T follicular helper cell (primary cell): ENCODE measurements at places on chromosomes 4 and X.

DNA sequence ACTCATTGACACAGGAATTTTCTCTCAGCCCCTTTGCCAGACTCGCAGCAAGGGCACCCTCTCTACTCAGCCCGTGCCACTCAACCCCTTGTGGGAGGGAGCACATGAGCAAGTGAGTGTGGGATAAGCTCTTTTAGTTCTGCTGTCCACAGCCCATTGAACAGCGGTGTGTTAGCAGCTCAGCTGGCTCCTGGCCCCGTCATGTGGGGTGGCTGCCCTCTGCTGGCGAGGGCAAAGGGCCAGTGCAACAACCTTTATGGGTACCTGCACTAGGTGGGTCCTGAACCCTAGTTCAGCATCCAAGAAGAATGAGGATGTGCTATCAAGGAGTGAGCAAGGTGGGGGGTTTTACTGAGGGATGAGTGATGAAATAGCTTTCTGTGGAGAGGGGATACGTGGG is 85.0 kb upstream of the ZNF81 start:
- DNase-seq: peak; percentile 9

- DNase-seq: no peak
Observed at GRCh38 chrX:13189380-13189779, 130.5 kb downstream of the ATXN3L start.

- DNase-seq: no peak
Observed at GRCh38 chr4:190020790-190021717, 6.0 kb downstream of the FRG2 start.

GRCh38 chr4:138164208-138164607 is 77.9 kb downstream of the SLC7A11 start:
- DNase-seq: no peak

DNA sequence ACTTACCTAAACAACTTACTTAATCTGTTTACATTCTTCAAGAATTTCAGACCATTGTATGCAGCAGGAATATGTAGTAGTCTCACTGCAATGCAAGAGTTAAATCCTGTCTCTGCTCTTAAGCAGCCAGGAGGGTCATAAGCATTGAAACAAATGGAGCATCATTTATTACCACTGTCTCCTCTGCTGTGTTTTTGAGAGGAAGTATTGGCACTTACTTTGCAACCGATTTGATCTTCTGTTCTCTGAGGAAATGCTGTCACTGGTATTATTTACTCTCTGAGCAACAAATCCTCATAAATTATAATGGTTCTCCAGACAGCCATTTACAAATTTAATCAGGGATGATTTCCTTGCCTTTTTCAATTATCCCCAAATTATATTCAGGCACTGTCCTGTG is 1367.1 kb downstream of the STIM2 start:
- DNase-seq: no peak

- DNase-seq: no peak
Observed at GRCh38 chrX:17633546-17633945, 103.7 kb upstream of the SCML1 start.

DNA sequence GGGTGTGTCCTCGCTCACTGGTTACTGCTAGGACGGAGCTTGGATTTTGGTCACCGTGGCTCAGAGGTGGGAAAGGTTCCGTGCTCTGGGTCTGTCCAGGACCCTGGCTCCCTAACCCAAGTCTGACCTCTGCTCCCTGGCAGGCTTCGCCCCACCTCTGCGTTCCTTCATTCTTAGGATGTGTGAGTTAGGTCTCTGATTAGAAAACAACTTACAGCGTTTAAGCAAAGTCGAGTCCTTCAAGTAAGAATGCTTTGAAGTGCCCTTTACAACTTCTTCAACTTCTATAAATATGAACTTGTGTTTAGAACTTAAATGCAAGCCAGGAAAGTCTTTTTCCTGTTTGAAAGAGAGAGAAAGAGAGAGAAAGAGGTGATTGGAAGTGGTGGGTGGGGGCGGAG is 891 bp downstream of the TLR2 start:
- DNase-seq: no peak

GRCh38 chrX:154485150-154486051 is 1.0 kb downstream of the UBL4A start:
- no peak for DNase-seq

GRCh38 chrX:8323356-8323755 is 141.3 kb upstream of the VCX3B start:
- no peak for DNase-seq

DNA sequence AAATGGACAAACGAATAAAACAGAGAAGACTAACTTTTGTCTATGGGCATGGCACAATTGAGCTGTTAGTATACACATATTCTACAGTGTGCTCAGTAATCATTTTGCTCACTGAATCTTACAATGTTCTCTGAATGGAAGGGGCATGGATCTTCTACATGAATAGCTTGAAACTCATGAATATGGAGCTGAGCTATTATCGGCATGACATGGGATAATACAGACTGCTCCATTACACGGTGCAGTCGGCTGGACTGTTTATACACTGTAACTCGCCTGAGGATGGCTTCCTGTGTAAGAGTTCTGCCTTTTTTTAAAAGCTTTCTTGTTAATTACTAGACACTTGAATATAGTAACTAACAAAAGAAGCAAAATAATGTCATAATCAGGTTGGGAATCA is 368.5 kb upstream of the MAD2L1 start:
- no peak for DNase-seq

DNA sequence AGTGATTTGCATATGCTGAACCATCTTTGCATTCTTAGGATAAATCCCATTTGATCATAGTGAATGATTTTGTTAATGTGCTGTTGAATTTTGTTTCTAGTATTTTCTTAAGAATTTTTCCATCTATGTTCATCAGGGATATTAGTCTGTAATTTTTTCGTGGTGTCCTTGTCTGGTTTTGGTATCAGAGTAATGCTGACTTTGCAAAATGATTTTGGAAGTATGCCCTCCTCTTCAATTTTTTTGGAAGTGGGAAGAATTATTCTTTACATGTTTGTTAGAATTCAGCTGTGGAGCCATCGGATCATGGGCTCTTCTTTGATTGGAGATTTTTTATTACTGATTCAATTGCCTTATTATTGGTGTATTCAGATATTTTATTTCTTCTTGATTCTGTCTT is 54.0 kb upstream of the TRO start:
- no peak for DNase-seq

GRCh38 chr4:106816496-106816895 is 219.6 kb downstream of the DKK2 start:
- no peak for DNase-seq

GRCh38 chr4:4782969-4783368 is 76.5 kb upstream of the MSX1 start:
- DNase-seq: no peak

DNA sequence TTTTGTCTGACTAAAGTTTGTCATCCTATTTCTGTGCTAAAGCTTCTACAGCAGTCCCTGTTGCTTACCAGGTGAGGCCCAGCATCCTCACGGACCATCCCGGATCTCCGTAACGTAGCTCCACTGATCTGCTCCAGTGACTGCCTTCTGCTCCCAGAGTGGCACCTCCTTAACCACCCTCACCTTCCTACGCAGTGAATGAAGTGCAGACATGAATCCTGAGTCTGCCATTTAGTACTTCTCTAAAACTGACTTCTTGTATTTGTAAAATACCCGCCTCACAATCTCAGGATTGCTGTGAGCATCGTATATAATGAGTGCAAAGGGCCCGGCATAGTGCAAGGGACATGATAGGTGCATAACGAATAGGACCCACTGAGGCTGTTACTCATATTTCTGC is 27.7 kb upstream of the ACSL1 start:
- no peak for DNase-seq

DNA sequence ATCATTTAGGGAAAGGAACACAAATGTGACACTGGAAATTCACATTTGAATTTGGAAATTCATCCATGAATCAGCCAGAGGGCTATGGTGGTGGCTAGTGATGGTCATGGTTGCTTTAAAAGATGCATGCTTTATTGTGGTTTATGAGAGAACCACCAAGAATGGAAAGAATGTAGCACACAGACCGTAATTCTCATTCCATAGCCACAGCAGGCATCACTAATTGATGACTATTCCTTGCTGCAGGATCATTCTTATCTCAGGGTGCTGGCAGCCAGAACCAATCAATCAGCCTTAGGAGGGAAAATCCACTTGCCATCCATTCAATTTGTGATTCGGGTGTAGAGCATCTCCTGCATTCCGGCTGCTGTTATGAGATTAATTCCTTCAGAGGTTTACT is 115.6 kb downstream of the DHRSX start:
- no peak for DNase-seq

DNA sequence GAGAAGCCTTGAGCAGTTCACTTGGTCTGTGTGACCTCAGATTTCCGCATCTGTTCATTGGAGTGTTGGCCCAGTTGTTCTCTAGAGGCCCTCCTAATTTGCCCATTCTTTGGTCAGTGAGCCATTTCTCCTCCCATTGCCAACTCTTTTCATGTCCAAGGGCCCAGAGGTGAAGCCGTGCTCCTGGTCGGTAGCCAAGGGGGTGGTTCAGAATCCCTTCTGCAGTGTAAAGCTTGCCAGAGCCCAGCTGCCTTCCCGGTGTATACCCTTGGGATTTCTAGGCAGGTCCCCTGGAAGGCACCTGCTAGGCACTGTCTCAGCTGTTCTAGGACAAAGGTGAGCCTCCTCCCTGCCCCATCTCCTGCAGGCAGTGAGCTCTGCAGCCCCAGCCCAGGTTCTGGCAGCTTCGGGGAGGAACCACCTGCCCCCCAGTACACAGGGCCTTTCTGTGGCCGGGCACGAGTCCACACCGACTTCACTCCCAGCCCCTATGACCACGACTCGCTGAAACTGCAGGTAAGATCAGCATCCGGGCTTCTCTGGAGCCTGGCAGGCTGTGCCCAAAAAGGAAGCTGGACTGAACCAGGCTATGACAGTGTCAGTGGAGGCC is 12.3 kb downstream of the SASH3 start:
- no peak for DNase-seq

DNA sequence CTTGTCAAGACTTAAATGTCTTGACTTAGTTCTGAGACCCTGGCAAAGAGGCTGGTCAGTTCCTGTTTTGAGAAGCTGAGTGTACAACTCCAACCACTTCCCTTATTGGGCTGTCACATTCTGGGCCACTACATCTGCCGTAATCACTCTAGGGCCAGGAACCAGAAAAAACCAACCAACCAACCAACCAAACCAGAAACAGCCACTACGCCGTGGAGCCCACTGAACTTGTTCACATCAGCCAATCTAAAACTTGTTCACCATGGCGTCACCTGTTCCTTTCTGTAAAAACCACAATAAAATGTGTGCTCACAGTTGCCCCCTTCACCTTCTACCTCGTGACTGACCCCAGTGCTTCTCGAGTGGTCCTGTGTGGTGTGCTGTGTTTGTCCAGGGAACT is 107.3 kb downstream of the JADE1 start:
- DNase-seq: no peak

DNA sequence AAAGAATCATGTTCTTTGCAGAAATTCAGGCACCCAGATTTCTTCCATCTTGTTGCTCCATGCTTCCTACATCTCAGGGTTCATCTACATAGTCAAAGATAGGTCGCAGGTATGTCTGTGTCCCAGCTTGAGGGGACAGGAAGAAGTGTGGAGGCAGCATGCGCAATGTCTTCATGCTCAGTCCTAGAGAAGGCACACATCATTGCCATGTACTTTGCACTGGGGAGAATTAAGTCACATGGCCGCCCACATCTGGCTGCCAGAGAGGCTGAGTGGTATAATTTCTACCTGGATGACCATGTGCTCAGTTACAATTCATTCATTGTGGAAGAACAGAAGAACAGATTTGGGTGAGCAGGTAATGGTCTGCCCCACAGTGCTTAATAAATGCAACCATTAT is 54.1 kb downstream of the GAB1 start:
- no peak for DNase-seq

- DNase-seq: no peak
Observed at GRCh38 chr4:14410516-14410915, 591.8 kb upstream of the CPEB2 start.

DNA sequence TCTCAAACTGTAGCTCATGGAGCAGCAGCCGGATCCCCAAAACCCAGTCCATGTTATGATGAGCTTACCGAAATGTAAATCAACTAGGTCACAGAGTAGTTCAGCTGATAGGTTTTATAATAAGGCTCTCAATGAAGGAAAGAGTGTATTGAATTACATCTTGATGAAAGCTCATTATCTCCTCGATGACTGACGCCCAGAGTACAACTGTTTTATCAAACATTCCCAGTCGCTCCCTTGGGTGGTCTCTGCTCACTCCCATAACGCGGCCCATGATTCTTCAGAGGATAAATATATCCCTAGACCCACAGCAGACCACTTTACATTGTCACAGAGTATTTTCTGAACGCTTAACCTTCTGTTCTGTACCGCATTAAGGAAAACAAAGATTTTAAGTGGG is 452.3 kb upstream of the GALNT7 start:
- DNase-seq: no peak
